ENCODE measurements at places on chromosomes 3 and 15. TPM values are rescaled to one million over a fixed set of nuclear protein-coding genes. Genes with fewer than 3 reads are reported as not detected.

Gene LEKR1
- total RNA-seq: 3.0 TPM

Gene REC114
- not detected for total RNA-seq

Gene HGD
- total RNA-seq: 2.2 TPM

Gene SORD
- total RNA-seq: 17.0 TPM

DNA sequence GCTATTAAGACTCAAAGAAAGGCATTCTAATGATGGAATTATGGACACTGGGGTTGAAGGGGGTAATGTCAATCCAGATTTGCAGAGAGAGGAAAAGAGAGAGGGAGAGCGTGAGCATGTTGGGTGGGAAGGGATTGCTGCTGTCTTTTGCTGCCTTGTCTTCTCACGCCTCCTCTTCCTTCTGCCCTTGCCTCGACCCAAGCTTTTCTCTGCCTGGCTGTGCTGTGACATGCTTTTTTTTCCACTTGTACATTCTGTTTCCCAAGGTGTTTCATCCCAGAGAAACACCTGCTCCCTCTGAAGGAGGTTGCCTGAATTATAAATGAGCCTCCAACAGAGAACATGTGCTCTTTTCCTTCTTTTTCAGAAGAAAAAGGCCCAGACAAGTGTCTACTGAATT, 80.3 kb downstream of the BDH1 start:
- DNase-seq: no peak

DNA sequence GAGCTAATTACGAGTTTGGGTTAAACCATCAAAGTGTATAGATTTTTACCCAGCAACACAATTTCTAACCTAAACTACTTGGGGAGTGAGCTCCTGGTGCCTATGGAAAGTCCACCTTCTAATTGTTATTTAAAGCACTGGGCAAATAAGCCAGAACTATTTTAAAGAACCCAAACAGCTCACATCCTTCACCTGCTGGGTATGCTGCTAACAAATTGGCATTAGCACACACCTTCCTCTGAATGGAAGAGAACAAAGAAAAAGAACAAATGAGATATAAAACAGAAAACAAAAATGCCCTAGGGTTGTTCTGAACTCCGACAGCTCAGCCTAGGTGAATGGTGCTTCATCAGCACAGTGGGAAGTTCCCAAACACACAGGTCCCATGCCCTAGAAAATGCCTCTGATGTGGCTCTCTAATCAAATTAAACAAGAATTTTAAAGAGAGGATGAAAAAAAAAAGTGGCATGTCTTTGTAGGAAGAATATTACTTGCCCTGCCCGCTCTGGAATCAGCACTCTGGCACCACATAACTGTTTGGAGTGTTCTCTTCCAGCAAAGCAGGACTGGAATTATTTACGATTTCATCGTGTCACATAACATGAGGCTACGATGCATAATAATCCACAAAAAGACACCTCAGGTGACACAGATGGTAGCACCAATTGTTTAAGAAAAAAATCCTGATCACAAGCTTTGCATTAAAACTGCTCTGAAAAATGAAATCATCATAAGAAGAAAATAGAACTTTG, 334.4 kb downstream of the GBE1 start:
- DNase-seq: no peak

DNA sequence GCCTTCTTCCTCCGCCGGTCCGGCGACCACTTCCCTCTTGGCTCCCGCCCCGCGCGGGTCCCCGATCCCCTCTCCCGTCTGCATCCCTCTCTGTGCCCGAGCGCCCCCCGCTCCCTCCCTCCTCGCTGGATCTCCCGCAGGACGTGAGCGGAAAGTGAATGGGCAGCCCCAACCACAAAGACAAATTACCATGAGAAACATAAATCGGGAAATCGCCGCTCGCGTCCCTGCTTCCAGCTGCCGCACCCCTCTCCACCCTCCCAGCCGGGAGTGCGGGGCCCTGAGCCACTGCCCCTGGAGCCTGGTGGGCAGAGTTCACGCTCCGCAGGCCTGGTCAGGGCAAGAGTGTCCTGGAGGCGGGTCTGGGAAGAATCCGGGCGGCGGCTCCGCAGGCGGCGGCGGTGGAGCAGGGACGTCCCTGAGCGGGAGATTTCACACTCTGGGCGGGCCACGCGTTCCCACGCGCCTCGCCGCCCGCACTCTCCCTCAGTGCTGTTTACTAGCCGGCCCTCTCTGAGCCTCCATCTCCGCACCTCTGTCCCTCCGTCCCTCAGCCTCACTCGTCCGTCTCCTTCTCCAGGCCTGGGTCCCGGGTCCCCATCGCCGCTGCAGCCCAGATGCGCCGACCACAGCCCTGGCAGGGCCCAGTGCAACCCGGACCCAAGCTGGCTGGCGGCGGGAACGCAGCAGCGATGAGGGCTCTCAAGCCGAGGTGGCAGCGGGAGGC, 835 bp downstream of the SEMA5B start:
- DNase-seq: peak; percentile 43

DNA sequence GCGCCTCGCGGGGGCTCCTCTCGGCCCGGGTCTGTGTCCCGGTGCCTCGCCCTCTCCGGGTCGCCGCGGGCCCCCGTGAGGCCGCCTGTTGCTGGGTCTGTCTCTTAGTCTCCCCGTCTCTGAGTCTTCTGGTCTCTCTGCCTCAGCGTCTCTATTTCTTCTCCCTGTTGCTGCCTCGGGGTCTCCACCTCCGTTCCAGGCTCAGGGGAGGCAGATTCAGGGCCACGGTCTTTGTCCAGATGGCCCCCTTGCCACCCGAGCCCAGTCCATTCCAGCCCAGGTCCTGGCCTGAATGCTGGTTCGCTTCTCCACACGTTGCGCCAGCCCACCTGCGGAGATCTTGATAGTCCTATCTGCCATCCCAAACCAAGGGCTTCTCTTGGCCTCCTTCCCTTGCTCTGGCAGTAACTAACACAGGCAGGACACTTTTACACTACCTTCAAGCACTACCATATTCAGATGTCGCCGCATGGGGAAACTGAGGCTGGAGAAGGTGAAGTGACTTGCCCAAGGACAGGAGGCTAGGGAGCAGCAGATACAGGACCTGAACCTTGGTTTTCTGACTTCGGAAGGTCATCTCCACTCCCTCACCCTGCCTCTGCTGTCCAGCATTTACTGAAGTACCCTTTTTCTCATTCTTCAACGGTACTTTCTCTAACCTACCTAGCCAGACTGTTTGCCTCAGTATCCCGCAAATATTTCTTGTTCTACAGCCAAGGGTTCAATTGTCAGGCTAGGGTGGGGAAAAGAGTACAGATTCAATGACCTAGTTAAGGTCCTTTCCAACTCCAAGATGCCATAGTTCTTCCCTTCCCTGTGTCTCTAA, 616 bp upstream of the IGDCC4 start:
- no peak for DNase-seq

GRCh38 chr3:64974401-64974800, 286.6 kb upstream of the ADAMTS9 start:
- no peak for DNase-seq

DNA sequence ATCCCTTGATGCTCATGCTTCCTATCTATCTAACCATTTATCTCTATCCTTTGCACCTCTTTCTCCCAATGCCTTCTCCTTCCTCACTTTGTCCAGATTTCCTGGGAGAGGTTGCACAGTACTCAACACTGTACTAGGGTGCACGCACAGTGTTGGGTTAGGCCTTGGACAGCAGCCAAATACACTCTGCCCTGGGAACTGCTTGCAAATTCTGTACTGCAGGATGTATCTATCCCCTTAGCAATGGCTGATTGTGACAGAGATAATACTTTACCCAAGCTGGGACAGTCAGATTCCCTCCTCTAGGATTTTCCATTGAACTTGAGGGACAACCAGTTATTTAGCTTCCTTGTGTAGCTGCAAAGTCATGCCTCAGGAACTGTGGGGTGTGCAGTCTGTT, 113.3 kb downstream of the IL20RB start:
- DNase-seq: no peak

DNA sequence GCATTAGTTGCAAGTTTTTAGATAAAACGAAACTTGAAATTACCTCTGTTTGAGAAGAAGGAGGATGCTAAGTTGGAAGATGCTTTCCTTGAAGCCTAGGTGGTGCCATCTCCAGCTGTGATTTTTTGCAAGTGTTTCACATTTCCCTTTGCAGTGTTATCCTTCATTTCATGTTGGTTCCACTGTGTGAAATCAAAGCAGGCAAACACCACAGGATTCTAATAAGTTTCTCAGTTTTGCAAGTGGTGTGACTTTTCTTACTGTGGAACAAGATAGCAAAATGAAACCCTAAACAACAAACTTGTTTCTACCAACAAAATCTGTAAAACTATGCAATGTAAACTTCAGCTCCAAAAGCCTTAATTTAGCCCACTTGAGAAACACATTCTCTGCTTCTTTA, 260.9 kb downstream of the OXSM start:
- DNase-seq: no peak

- no peak for DNase-seq
Measured at GRCh38 chr15:25742776-25743547, 120.2 kb downstream of the ATP10A start.

- peak; percentile 78 for DNase-seq
Measured at GRCh38 chr15:64856429-64857145, 14.9 kb downstream of the PLEKHO2 start.

DNA sequence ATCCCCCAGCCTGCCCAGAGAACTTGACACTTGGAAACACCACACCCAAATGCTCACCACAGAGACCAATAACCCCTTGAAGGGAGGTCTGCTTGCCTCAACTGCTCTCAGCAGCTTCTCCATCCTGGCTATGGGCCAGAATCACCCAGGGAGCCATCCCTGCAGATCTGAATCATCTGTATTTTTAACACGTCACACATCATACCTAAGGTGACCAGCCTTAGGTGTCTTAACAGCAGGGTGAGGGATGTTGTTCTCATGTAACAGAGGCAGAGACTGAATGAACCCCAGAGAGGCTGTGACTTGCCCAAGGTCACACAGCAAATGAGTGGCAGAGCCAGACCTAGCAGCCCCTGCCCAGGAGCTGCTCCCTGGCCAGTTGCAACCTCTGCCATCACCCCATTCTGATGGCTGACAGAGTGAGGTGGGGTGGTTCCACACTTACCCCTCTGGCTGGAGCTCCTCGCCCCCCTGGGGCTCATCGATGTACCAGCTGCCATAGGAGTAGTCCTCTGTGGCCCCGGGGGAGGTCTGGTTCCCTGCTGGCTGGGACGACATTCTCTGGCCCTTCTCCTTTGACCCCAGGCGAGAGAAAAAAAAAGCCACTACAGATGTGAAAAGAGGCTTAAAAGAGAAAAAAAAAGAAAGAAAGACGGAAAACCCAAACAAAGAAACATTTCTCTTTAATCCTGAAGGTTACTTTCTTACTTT, 722 bp downstream of the STRA6 start:
- DNase-seq: no peak

DNA sequence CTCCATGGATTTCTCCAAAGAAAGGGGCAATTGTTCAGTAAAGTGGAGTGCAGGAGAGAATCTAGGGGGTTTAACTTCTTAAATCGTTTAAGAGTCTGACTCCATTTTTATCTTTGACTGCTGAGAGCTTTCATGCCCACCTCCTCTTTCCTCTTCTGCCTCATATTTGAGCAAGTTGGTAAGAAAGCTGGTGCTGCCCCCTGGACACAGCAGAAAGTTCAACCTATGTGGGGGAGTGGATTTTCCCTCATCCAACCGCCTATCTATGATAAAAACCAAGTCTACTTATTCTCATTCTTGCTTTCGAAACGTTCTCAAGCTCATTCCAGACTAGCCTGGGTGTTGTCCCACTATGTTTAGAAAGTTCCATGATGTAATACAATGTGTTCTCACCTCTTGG, 26.0 kb downstream of the HHLA2 start:
- no peak for DNase-seq

GRCh38 chr3:5149306-5149880, 27.3 kb downstream of the ARL8B start:
- DNase-seq: no peak

DNA sequence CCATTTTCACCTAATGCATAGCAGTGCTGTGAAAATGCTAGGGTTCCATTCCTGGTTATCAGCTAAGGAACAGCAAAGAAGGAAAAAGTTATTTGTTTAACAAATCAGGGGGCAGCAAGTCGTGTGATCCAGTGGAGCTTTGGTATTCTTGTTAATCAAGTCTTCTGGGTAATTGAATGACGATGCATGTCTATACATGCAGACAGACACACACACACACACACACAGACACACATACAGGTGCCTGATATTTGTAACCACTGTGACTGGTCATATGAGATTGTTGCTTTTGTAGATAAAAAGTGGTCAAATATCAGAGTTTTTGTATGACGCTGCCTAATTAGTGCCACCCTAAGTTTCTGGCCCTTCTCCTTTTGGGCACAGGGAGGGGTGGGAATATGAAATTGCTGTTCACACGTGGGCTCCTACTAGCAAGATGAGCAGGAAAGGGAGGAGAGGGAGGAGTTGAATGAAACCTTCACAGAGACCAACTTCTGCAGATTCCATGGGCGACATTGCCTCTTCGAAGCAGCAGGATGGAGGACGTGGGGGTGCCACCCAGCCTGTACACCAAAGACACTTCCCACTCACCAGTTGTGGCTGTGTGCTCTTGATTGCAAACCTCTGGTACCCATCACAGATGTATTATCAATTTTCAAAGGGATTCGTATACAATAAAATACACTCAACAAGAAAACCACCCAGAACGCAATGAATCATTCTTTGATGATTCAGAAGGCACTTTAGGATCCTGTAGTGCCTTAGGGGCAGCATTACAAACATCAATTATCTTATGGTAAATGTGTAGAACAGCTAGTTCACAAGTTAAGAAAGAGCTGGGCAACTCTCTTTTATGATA, 281.9 kb upstream of the ICE2 start:
- no peak for DNase-seq

DNA sequence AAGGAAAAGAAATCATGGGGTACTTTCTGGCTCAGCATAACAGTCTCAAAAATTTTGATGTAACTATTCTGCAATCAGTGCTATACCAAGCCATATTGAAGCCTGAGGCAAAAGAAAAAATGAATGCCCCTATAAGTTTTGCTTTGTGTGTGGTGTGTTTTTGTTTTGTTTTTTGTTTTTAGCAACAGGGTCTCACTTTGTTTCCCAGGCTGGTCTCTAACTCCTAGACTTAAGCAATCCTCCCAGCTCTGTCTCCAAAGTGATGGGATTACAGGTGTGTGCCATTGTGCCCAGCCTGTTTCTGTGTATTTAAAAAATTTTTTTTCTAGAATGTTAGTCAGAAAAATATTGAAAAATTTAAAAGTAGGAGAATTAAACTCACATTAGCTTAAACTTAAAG, 93.2 kb downstream of the ZNF280D start:
- no peak for DNase-seq

GRCh38 chr3:159413319-159413718, 575.3 kb upstream of the IL12A start:
- no peak for DNase-seq

GRCh38 chr3:149003653-149004305, 12.4 kb downstream of the GYG1 start:
- no peak for DNase-seq

All from dorsolateral prefrontal cortex (tissue), 122 donors.